ENCODE measurements at places on chromosomes 1 and 21.

GRCh38 chr1:230264342-230264741 is 161.8 kb downstream of the PGBD5 start:
- DNase-seq = no peak

DNA sequence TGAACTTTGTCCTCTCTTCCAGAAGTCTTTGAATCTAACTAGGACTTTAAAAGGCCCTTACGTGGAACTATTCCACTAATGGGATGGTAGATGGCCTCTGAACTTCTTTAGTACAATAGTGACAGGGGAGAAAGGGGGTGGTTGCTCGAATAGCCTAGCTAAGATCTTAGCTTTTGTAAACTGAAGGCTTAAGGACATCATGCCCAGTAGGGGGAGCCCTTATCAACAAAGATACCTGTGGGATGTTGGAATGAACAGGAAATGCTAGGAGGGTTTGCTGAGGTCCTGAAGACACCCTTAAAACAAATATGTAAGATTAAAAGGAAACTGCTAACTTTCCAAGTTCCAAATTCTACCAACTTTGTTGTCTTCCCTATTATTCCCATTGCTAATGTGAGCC is 33.2 kb downstream of the NHLH2 start:
- DNase-seq = peak; percentile 32

GRCh38 chr1:15011160-15011559 is 142.4 kb upstream of the TMEM51 start:
- no peak for DNase-seq

GRCh38 chr1:38803647-38804046 is 55.9 kb downstream of the RRAGC start:
- DNase-seq = peak; percentile 23

DNA sequence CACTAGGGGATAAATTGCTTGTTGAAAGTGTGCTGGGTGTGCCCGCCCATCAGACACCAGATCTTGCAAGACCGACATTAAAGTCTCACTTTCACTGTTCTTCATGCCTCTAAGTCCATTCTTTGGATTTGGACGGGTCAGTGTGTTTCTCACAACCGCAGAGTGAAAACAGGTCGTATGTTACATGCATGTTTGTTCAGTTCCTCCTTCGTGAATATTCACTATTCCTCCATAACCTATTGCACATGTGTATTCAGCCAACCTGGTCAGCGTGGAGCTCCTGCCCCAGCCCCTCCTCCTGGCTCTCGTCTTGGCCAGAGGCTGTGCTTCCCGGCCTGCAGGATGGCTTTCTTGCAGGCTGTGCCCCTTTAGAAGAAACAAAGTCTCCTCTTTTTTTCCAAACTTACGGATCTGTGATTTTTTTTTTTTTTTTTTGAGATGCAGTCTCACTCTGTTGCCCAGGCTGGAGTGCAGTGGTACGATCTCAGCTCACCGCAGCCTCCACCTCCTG is 2.2 kb upstream of the KRTAP10-6 start:
- DNase-seq = no peak

- DNase-seq = no peak
These were observed at the start of gene LYST for GRCh38 chr1:235866205-235866912. TSS of gene LYST (minus strand) at chr1:235866906. CDS start at chr1:235830417, 36,489 bp downstream.

GRCh38 chr1:212606395-212607205 is 2.0 kb upstream of the ATF3 start:
- no peak for DNase-seq
